ENCODE measurements at places on chromosomes 12 and 14.

DNA sequence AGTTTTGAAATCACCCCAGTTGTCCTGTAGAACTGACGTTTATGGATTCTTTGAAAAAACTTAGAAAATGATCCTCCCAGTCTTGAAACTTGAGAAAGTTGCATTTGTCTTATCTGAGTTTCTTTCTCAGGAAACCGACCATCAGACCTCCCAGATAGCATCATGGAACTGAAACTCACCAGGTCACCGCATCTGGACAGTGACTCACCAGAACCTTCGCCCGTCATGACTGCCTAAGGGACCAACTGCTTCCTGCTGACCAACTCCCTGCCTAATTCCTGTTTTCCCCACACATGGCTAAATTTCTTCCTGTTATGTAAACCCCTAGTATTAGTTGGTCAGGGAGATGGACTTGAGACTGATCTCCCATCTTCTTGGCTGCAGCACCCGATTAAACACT is 175.7 kb downstream of the RIMBP2 start:
- DNase-seq, result no peak

- DNase-seq, result no peak
Observed at GRCh38 chr12:60684988-60685655, 1089.3 kb downstream of the SLC16A7 start.

- DNase-seq, result no peak
Observed at GRCh38 chr14:72352012-72352411, 419.8 kb downstream of the RGS6 start.

DNA sequence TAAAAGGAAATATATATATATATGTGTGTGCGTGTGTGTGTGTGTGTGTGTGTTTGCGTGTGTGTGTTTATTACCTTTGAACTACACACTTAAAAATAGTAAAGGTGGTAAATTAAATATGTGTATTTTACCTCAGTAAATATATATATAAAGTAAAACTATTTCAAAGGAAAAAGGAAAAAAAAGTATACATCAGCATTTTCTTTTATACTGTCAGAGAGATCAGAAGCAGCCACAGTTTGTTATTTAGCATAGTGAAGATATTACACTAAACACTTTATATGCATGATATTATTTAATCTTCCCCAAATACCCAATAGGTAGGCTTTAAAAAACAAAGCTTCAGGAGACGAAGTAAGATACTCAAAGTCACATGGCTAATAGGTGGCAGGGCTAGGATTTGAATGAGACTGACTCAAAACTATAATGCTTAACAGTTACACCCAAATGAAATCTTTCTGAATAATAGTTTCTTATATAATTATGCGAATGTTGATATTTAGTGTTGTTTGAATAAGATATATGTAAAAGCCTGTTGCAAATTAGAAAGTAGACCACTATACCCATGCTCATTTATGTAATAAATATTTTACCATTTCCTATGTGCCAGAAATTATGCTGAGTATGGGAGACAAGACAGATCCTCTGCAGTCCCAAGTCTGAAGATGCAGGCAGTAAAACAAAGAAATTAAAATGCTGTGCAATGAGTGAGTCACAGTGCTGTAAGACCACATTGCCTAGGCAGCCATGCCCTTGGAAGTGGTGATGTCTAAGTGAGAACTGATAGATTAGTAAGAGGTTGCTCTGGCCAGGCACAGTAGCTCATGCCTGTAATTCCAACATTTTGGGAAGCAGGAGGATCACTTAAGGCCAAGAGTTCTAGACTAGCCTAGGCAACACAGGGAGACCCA is 66.1 kb downstream of the PDZRN4 start:
- DNase-seq, result no peak

DNA sequence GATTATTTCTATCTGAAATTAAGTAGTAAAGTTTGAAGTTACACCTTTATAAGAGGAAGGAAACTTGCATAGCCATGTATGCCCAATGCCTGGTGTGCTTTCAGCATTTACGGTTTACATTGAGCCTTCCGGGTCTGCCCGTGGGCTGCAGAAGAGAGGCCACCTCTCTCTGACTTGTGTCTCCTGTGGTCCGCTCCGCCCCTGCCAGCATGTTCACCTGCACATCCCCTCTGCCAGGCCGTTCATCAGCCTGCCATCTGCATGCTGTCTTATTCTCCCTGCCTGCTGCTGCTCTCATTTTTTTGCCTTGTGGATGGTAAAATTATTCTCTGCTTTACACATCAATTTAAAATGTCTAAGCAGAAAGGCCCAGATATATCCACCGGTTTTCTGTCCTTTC is 41.5 kb upstream of the DYNC1H1 start:
- no peak for DNase-seq

DNA sequence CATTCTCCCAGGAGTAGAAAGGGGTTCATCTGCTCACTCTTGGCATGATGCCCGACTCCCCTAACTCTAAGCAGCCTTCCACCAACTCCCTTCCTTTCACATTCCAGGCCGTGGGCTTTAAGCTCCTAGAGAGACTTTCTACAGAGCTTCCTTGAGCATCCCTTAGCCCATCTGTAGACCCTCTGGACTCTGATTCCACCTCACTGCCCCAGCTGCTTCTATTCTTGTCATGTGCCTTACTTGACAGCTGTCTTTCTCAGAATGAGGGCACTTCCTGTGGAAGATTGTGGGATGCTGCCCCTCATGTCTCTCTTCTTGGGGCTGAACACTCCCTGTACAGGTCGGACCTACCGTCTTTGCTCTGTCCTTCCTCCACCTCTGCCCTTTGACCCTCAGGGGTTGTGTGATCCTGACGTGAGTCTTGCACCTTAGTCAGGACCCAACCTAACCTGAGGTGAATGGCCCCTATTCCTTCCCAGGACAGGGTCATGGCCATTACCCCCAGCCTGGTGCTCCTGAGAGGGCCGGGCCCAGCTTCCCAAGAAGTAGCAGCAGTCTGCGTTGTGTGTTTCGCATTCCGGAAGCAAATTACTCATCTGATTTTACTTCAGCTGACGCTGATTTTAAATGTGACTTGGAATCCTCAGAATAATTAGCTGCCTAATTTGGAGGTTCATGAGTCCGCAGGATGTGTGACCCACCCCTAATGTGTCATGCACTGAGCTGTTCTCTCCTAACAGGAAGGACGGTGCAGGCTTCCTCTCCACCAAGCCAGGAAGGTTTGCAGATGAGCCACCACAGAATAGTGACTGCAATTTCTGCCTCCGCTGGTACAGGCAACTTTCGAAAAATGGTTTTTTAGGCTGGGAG is 2.7 kb upstream of the GALNT6 start:
- peak; percentile 65 for DNase-seq

- DNase-seq, result no peak
Observed at GRCh38 chr12:84994426-84994825, 41.7 kb downstream of the TSPAN19 start.

- DNase-seq, result no peak
Observed at GRCh38 chr12:95262808-95263207, 45.2 kb downstream of the VEZT start.

DNA sequence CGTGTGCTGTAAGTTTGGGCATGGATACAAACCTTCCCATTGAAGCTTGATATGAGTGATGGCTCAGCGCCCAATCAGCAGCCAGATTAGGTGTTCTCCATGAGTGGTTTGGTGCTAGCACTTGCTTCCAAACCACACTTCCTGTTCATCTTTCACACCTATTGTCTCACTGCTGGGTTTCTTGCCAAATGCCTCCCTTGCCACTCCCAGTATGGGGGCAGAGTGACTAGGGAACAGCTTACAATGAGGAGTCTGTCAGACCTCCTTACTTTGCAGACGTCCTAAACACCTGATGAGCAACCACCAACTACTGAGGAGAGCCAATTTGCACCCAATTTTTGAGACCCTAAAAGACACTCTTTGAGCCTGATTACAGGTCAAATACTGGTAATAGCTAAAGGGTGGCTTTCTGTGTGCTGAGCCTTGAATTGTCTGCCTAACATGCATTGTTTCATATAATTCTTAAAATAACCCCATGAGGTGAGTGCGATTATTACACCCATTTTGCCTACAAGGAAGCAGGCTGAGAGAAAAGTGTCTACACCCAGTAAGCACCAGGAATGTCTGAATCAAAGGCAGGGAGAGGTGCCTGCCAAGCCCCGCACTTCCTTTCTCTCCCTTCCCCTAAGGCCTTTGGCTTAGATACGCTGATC is 48.4 kb upstream of the FOS start:
- DNase-seq, result peak; percentile 33
